Thymus (tissue), 14 donors: ENCODE measurements at places on chromosomes 6 and 20. TPM values are rescaled to one million over a fixed set of nuclear protein-coding genes. Genes with fewer than 3 reads are reported as not detected.

The TDRD6 gene
- total RNA-seq, result 0.09 TPM

- DNase-seq, result no peak
Measured at GRCh38 chr6:73006146-73006545, 219.2 kb downstream of the KHDC1L start.

- no peak for DNase-seq
Measured at GRCh38 chr20:52171025-52171424, 20.6 kb downstream of the ZFP64 start.

- peak; percentile 32 for DNase-seq
Measured at GRCh38 chr20:9912858-9913434, 74.1 kb upstream of the PAK5 start.

DNA sequence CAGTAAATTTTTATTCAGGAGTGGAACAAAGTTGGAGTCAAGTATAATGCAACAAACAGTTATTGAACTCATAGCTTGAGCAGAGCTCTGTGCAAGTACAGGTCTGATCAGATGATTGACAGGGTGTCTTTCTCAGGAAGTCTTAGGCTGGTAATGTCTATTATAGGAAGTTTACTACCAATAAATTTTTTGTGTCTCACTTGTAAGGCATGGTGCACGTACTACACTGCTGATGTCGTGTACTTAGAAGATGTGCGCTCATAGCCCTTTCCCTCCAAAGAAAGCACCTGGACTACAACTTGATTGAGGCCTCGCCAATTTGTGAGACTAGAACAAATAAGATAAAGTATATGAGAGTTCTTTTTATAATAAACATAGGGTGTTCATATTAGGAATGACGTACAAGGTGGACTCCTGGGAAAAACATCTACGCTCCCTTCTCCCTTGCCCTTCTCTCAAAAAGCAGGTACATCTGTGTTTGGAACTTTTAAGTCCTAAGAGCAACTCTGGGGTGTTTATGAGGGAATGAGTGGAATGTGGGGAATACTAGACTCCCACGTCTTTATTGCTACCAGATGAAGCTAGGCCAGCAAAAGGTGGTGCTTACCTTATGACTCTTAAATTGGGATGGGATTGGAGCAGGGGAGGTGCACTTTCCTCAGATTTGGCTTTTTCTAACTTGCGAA lies 1.5 kb downstream of the NDUFAF5 start:
- no peak for DNase-seq

- DNase-seq, result no peak
Measured at GRCh38 chr6:170116636-170117035, 174.2 kb downstream of the DLL1 start.

DNA sequence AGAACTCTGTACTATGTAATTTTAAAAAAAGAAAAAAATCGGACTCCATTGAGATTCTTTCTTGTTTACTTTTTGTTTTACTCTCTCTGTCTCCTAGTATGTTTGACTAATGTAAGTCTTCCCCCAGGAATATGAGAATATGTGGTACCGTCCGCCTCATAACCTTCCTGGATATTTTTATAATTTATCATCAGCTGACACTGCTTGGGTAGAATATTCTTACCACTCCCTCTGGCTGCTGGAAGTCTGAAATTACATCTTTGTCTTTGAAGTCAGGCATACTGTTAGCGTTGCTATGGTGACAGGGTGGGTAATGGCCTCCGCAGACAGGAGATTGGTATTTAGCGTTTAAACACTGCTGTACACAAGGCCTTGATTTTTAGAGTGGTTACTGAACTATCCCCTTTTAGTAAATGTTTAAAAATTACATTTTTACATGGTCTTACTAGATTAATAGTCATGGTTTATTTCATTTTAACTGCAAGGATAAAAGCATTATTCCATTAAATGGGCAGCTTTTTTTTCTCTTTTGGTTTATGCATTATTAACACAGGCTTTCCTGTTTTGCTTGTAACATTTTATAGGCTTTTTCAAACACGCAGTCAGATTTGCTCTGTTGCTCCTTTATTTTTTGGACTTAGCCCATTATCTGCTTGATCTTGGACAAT lies 176.4 kb downstream of the ARID1B start:
- peak; percentile 91 for DNase-seq

DNA sequence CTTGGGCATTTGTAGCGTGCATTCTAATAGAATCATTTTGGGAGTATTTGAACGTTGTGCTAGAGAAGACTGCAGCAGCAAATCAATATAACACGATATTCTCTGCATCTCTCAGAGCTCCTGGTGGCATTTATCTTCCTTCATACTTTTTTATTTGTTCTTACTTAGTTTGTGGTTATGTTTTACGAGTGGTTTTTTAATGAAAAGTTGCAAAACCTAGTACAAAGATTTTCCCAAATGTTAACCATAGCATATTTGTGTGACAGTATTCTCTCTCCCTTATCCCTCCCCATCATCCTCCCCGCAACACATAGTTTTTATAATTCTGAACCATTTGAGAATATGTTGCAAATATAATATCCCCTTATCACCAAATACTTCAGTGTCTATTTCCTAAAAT lies 50.4 kb downstream of the JARID2 start:
- DNase-seq, result no peak

- no peak for DNase-seq
Measured at GRCh38 chr20:59772931-59773913, 160.2 kb downstream of the SYCP2 start.
